ENCODE measurements at places on chromosomes 5 and 9. TPM values are rescaled to one million over a fixed set of nuclear protein-coding genes. Genes with fewer than 3 reads are reported as not detected.
A peak's percentile ranks its signal among the peaks of the same experiment; 100 is the strongest.

DNA sequence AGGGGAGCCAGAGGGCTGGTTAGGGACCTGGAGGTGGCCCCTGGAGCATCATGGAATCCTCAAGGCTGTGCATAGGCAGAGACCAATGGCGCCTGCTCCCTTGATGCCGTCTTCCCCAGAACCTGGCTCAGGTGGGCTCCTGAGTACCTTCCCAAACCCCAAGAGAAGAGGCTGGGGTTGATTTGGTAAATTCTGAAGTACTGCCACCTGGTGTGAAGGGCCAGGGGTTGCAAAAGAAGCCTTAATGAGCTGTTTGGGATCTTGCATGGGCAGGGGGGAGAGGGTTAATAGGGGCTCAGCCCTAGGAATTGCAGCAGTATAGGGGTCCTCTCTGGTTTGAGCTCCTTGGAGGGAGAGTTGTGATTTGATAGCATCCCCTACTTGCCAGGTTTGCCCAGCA, 52.1 kb downstream of the CYSTM1 start:
- no peak overlapping the region for H3K27ac ChIP-seq
- H3K27me3 ChIP-seq: peaks cover 6% of the 10 kb centered on the region
- H3K36me3 ChIP-seq: no peaks in the 10 kb centered on the region
- peaks cover 19% of the 10 kb centered on the region for H3K4me1 ChIP-seq

GRCh38 chr5:173772384-173773059, 115.6 kb upstream of the CPEB4 start:
- H3K27ac ChIP-seq: no peak overlapping the region
- H3K4me3 ChIP-seq: no peak overlapping the region
- H3K36me3 ChIP-seq: no peaks in the 10 kb centered on the region
- peaks cover 7% of the 10 kb centered on the region for H3K27me3 ChIP-seq
- no peaks in the 10 kb centered on the region for H3K4me1 ChIP-seq

The ARAP3 gene
- total RNA-seq: 14.7 TPM

DNA sequence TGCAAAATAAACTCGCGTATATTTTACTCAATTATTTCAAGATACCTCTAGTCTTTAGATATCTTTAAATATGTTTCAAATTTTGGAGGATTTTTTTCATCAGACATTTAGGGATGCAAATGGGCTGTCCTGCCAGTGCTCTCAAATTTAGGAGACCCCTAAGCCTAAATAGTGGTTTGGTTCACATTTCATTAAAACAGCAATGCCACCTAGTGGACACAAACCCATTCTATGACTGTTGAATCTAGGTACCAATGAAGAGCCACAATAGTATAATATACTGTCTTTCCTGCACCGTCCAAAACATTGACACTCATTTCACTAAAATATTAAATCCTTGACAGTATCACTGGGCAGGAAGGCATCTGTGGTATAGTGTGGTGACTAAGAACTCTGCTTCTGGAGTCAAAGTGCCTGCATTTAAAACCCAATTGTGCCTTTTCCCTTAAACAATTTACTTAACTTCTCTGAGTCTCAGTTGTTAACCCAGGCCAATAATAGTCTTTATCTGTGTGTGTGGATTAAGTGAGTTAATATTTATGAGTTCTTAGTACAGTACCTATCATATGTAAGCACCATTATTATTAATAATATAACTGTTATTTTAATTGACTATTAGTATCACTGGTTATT, 148.0 kb downstream of the RORB start:
- peak; percentile 3 for DNase-seq
- H3K4me1 ChIP-seq: no peaks in the 10 kb centered on the region
- H3K27ac ChIP-seq: no peak overlapping the region
- H3K4me3 ChIP-seq: no peak overlapping the region
- H3K27me3 ChIP-seq: no peaks in the 10 kb centered on the region

The COQ4 gene
- 27.5 TPM for total RNA-seq

All from HFFc6 (cell line).